Thyroid gland (tissue), 4 donors: ENCODE measurements at places on chromosomes 1 and 21.

- DNase-seq: no peak
Observed at GRCh38 chr1:84872696-84873355, 20.2 kb downstream of the LPAR3 start.

- no peak for DNase-seq
Observed at GRCh38 chr1:62995173-62995572, 211.2 kb downstream of the ATG4C start.

GRCh38 chr1:153679337-153680119 lies 1.0 kb downstream of the NPR1 start:
- no peak for DNase-seq

GRCh38 chr1:29896791-29897714 lies 660.7 kb downstream of the PTPRU start:
- no peak for DNase-seq

DNA sequence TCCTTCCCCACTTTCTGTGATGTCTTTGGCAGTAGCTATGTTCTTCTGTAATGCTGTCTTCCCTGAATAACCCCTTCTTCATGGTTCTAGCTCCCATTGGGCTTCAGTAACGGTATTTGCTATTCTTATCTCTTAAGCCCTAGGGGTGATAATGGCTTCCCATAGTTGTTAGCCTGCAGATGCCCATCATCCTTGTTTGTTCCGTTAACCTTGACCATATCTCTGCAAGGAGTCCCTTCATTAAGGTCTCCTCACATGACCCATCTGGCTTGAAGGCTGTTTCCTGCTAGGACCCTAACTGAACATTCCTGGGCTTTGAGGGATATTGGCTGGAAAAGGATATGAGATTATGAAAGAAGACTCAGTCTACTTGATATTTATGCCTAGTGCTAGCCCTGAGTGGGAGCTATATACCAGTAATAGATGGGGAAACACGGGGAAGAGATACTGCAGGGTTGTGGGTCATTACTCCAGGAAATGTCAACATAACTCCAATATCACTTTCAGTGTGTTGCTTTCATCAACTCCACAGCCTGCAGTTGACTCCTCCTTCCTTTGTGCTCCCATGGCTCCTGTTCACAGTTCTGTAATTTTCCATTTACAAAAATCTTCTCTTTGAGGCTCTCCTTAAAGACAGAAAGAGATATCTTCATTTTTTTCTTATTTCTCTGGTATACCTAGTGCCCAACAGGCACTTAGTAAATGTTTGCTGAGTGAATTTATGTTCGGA lies 2.5 kb downstream of the MR1 start:
- DNase-seq: no peak

DNA sequence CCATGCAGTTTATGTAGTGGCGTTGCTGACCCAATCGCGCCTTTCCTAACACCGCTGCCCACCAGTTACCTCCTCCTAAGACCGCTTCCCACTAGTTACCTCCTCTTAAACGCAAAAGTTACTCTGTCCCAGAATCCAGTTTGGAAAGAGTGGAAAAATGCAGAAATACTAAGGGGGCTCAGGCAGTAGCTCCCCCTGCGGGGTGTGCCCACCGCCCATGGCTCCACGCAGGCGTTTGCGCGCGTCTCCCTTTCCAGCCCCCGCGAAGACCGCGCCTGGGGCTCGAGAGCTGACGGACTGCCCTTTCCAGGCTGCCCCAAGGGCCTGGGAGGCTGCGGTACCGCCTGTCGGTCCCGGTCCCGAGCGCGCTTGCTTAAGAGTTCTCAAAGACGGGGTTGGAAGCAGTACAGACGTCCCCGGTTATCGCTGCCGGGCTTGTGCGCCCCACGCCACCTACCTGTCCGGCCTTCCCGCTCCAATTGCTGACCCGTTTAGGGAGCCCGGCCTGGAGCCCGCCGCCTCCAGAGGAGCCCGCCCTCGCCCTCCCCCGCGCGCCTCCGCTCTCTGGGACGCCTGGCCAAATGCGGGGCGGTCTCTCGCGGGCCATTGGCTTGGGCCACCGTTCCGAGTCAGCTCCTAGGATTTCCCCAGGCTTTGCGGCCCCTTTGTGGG lies 414.1 kb upstream of the ESRRG start:
- DNase-seq: peak; percentile 22

DNA sequence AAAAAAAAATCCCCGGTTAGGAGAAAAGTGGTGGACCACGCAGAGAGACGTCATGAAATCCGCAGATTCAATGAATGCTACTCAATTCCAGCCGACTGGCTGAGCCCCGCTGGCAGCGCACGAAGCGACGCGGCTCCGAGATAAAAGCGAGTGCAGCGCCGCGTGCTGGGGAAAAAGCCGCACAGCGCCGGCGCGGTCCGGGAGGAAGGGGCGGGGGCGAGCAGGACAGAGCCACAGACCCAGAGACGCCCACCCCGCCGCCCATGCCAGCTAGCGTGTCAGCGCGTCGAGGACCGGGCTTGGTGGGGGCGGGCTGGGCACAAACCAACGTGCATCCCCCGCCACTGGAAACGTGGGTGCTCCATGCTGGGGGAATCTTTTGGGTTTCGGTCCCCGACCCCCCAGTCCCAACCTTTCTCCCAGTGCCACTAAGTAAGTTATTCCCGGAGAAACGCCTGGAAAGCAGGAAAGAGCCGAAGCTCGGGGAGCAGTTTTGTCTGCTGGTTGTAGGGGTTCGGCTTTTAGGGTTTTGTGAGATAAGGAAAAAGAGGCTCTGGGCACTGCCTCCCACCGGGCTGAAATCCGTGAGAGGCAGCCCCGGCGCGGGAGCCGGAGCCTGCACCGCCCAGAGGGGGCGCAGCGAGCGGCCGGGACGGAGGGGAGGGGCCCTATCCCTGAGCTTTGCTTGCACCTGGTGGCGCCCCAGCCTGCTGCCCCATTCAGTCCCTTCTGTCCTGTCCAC lies at the start of gene KCNJ6:
TSS of gene KCNJ6 (minus strand) at position 148 of the 742 bp plus-strand sequence. CDS start 75,775 bp downstream, outside the sequence.
- no peak for DNase-seq

DNA sequence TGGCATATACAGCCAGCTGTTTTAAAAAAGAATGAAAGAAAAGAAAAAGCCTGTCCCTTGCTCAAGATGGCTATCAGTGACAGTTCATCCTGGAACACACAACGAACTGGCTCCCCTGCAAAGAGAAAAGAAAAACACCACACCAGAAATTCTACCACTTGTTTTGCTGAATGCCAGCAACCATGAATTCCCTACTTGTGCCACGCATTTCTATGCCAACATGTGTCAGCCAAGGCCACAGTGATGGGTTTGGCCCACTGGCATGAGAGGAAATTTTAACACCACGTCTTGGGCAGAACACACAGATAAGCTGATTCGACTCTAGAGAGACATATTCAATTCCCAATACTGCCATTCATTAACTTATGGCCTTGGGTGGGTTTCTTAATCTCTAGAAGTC lies 64.0 kb downstream of the CAPZB start:
- DNase-seq: no peak

- DNase-seq: no peak
Observed at GRCh38 chr21:29586696-29587095, 288.0 kb downstream of the BACH1 start.

DNA sequence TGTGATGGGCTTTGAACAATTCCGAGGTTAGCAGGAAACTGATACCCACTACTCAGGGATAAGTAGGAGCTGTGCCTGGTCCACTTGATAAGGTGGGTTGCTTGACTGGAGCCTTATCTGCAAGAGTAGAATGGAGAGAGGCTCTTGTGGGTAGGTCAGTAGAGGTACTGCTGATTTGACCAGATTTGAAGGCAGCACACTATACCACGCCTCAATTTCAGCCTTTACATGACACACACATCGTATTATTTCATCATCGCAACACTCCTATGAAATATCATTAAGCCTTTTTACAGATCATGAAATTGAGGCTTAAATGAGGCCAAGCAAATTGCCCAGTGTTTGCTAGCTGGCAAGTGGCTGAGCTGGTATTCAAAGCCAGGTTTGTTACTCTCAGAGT lies 69.6 kb downstream of the KCNJ15 start:
- no peak for DNase-seq

- peak; percentile 44 for DNase-seq
Observed at GRCh38 chr1:3504151-3504821, 49.8 kb downstream of the ARHGEF16 start.

DNA sequence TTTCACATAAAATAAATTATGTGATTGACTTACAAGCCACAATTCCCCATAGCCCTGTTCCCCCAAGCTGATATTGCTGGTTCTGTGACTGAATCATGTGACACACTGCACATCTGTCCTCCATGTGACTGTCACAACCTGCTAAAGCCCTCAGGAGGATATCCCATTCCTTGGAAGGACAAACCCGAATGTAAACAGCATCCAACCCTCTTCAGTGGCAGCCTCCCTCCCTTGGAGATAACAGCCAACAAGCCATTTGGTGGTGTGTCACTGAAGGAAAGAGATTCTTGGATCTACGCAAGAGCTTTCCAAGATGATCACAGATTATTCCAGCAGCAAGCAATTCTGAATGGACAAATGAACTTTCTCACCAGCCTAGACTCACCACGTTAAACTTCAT lies 153.9 kb upstream of the TIAM1 start:
- no peak for DNase-seq

GRCh38 chr1:113929750-113930498 lies 800 bp downstream of the HIPK1 start:
- peak; percentile 62 for DNase-seq

GRCh38 chr1:204566583-204566955 lies 50.4 kb downstream of the MDM4 start:
- DNase-seq: no peak

DNA sequence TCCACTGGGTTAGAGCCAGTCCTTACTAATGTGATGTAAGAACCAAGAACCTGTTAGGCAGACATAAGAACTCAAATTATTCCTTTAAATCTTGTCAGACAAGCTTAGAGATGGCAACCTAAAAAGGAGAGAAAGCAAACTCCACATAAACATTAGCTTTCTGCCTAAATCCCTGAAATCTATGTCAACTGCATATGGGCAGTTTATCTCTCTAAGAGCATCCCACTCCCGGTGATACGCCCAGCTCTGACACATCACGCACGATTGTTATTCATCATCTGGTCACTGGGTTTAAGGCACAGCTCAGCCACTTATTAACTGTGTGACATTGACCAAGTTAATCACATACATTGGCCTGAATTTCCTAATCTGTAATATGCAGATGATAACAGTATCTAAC lies 323.7 kb downstream of the HHIPL2 start:
- DNase-seq: no peak

- DNase-seq: no peak
Observed at GRCh38 chr21:32946654-32947053, 79.1 kb upstream of the OLIG2 start.

GRCh38 chr1:1826356-1827088 lies 48.3 kb upstream of the NADK start:
- no peak for DNase-seq

GRCh38 chr1:229130028-229130668 lies 140.8 kb upstream of the RAB4A start:
- DNase-seq: no peak

GRCh38 chr21:16279731-16280581 lies 550.2 kb downstream of the USP25 start:
- DNase-seq: peak; percentile 53

- no peak for DNase-seq
Observed at GRCh38 chr1:195899762-195900352, 708.4 kb downstream of the KCNT2 start.

GRCh38 chr21:29258626-29259338 lies 39.9 kb upstream of the BACH1 start:
- peak; percentile 3 for DNase-seq

DNA sequence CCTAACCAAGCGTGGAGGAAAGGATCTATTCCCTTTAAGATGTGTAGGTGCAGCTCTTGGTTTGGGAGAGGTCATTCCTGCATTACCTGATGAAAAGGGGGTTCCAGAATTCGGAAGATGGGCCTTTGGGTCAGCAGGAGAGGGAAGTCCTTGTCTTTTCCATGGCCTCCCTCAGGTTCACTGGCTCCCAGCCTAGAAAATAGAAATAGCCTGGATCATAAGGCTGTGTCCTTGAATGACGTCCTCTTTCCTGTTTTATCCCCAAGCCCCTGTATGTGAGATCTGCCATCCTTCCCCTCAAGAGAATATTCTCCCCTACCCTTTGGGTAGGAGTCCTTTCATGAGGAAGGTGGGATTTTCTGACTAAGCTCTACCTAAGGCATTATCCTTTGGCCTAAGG lies 14.5 kb upstream of the RPS8 start:
- no peak for DNase-seq

DNA sequence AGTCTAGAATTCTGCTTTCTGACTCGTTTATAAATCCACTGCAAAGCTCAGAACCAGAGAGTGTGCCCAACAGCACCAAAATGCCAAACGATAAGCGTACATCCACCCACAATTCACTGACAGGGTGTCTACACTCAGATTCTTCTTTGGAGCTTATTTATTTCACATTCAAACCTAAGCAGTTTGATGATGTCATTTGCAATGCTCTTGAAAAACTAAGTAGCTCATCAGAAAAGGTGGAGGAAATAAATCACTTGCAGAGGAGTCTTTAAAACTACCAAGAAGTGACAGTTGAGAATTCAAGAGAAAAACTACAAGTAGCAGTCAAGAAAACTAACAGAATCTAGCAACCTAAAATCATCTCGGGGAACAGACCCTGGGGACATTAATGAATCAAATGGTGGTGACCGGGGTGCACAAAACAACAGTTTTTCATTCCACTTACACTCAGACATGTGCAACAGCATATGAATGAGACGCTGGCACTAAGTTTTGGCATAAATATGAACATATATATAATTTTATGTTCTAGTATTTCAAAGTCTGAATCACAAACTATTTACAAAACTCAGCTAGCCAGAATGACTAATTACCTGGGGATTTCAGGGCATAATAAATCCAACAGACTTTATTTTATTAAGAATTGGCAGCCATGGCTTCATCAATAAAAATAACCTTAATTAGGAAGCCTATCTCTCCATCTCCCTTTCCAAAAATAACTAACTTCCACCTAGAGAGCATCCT lies 119.4 kb downstream of the SIPA1L2 start:
- no peak for DNase-seq
